Bronchial smooth muscle cell (primary cell): ENCODE measurements at places on chromosomes 13 and 19. TPM values are rescaled to one million over a fixed set of nuclear protein-coding genes. Genes with fewer than 3 reads are reported as not detected.

FCER2 gene
- total RNA-seq, result not detected in 2 replicates

ZNF541 gene
- total RNA-seq, result 0.26 TPM in 1 of 2 replicates, not detected in the other

DIAPH3 gene
- 0.77 and 2.4 TPM in 2 replicates for total RNA-seq

GDF15 gene
- 33.8 and 41.9 TPM in 2 replicates for total RNA-seq

ZNF730 gene
- 0.52 and 0.63 TPM in 2 replicates for total RNA-seq

METTL21C gene
- not detected in 2 replicates for total RNA-seq

ZNF675 gene
- total RNA-seq, result 3.9 and 6.3 TPM in 2 replicates

FAM83E gene
- 0.34 and 0.63 TPM in 2 replicates for total RNA-seq

LGI4 gene
- total RNA-seq, result 0.47 and 0.52 TPM in 2 replicates

RAB20 gene
- total RNA-seq, result 2.2 and 4.6 TPM in 2 replicates

MYO1F gene
- total RNA-seq, result 0.34 and 0.47 TPM in 2 replicates

POU2F2 gene
- total RNA-seq, result 0.32 TPM in 1 of 2 replicates, not detected in the other

ZNF724 gene
- 1.4 and 2.2 TPM in 2 replicates for total RNA-seq

GRK1 gene
- total RNA-seq, result not detected in 2 replicates

ZNF99 gene
- total RNA-seq, result not detected in 2 replicates

ONECUT3 gene
- not detected in 2 replicates for total RNA-seq

PTPRH gene
- 4.1 and 9.8 TPM in 2 replicates for total RNA-seq
